Left lobe of liver (tissue), 2 donors: ENCODE measurements at places on chromosomes 6 and 20. TPM values are rescaled to one million over a fixed set of nuclear protein-coding genes. Genes with fewer than 3 reads are reported as not detected.

VIP gene
- total RNA-seq, result 0.15 TPM

PGC gene
- 0.63 TPM for total RNA-seq

RIPPLY2 gene
- not detected for total RNA-seq

AK9 gene
- 1.6 TPM for total RNA-seq

NKX2-2 gene
- not detected for total RNA-seq

POPDC3 gene
- total RNA-seq, result not detected

KHDC1L gene
- not detected for total RNA-seq

ASIP gene
- total RNA-seq, result 0.55 TPM

KCNQ2 gene
- not detected for total RNA-seq

LAMA2 gene
- total RNA-seq, result 5.3 TPM
